ENCODE measurements at places on chromosomes 12 and 14.

GRCh38 chr14:33237115-33237740, 298.5 kb downstream of the NPAS3 start:
- no peak for DNase-seq

- no peak for DNase-seq
These were observed 319.6 kb upstream of the RTL1 start for GRCh38 chr14:101223127-101223526.

- no peak for DNase-seq
These were observed 171.2 kb downstream of the PCNX1 start for GRCh38 chr14:71078500-71078899.

GRCh38 chr12:45669093-45669492, 60.4 kb upstream of the ARID2 start:
- DNase-seq: no peak

DNA sequence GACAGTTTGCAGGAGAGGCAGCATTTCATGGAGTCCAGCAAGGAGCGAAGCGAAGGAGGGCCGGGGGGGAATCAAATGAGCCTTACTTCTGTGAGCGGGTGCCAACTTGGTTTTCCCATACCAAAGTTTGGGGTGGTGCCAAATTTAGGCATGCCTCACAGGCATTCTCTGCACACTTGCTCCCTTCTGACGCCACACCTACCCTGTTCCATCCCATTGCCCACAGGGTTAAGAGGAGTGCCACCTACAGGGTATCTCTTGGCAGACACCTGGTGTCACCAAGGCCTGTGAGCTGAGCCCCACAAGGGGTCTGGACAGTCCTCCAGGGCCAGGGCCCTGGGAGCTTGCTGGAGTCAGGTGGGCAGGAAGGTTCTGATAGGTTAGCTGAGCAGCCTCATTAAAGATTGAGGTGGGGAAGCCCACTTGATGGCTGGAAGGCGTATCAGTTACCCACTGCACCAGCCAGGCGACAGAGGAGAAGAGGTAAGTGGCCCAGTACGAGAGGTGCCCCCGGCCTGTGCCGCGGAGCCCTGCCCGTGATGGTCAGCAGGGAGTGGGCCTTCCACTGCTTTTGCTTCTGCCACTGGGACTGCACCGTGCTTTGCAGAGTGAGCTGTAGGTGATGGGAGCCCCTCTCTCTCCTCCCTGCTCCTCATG, 45.2 kb downstream of the DEGS2 start:
- DNase-seq: no peak

GRCh38 chr12:98492580-98493140, 22.7 kb upstream of the TMPO start:
- no peak for DNase-seq
